RWPE2 (cell line): ENCODE measurements at places on chromosomes 7 and 10.

DNA sequence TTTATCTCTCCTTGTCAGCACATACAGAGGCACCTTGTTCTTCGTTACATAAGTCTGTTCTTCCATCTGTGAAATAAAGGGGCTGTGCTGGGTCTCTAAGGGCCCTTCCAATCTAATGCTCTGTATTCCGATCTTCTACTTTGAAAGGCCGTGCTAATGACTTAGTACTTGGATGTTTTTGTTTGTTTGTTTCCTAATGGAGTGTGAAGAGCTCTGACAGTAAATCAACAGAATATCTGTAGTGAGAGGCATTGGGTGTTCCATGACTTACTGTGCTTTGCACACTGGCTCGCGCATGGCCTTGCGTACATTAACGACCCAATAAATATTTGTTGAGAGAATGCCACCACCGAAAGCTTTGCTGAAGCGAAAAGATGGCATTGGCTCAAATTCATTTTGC, 162.1 kb downstream of the CHN2 start:
- no peak for DNase-seq

- DNase-seq = no peak
These were observed 284.8 kb downstream of the C7orf25 start for GRCh38 chr7:42627101-42627500.

GRCh38 chr7:30771174-30771879, at the start of gene MINDY4:
Gene MINDY4, plus strand, starts transcription at chr7:30771417. Its CDS starts 77 bp downstream, at chr7:30771494.
- no peak for DNase-seq

DNA sequence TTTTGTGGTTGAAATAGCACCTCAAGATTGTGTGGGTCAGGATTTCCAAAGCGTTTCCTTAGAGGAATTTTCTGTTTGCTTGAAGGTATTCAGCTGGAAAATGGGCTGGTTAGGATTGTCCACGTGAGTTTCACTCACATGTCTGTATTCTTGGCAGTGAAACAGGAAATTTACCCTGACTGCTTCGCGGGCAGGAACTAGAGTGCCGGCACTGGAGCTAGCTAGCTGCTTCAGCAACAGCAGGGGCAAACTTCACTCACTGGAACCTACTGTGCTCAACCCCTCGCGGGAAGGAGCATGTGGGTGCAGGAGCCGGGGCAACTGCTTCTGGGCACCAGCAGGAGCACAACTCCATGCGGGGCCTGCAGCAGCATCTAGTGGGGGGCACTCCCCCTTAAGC, 38.0 kb upstream of the RTKN2 start:
- no peak for DNase-seq

- DNase-seq = no peak
These were observed 8.8 kb downstream of the PSD start for GRCh38 chr10:102409604-102410428.

DNA sequence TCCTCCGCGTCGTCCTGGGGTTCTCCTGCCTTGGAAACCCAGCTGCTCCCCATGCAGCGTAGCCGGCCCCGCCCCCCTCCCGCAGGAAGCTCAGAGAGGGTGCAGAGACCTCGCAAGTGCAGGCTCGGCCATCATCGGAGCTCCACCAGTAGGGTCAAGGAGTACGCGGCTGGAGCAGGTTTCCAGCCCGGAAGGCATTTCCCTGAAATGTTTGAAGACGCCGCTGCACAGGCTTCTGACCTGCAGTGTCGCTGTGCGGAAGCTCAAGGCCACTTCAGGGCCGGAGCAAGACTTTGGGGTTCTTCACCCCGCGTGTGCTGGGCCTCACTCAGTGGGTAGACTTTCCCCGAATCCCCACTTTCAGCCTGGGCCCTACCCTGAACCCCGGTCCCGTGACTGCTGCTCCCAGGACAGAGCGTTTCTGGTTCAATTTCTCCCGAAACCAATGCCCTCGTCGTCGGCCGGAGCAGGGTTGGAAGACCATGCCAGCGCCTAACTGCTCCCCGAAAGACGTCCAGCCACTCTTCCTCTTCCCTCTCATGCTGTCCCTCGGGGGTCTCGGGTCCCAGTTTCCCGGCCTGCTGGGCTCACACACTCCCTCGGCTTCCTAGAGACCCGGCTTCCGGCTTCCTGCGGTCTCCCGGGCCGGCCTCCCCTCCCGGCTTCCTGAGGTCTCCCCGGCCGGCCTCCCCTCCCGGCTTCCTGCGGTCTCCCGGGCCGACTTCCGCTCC, 52.1 kb downstream of the INSIG1 start:
- DNase-seq = no peak

- DNase-seq = no peak
These were observed 200.5 kb upstream of the HPS1 start for GRCh38 chr10:98646998-98647917.

GRCh38 chr10:29482591-29483431, 152.0 kb downstream of the SVIL start:
- DNase-seq = no peak

DNA sequence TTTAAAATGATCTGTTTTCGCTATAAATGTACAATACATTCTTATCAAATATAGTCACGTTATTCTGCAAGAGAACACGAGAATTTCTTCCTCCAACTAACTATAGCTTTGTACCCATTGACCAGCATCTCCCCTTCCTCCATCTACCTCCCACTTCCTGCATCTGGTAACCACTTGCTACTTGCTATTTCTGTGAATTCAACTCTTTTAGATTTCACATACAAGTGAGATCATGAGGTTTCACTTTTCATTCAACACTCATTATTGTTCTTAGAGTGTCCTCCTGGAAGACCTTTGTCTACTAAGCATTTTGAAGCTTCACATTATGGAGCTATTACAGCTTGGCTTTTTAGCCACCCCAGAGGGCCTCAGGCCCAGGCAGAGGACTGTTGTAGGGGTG, 741.3 kb upstream of the FZD8 start:
- DNase-seq = no peak

GRCh38 chr10:76618641-76619040, 1019.0 kb downstream of the KCNMA1 start:
- DNase-seq = no peak

DNA sequence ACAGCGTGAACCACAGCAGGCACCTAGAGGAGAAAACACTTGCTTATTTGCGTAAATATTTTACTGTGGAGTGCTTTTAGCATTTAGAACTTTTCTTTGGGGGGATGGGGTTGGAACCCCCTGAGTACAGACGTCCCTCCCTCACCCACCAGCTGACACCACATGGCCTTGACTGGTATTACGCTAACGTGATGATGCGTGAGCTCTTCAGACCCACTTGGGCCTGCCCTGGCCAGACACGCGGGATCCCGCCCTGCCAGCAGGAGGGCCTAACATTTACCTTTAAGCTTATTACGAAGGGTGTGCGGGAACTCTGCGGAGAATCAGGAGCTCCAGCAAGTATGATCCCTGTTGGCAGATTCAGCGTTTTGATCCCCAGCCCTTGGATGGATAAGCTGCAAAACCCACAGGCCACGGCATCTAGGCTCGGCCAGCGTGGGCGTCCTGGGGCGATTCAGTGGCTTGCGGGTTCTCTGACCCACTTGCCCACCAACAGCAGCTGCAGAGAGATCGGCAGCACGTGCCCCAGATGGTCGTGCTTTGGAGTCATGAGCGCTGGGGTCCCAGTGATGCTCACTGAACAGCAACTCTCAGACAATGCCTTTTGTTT, 545.5 kb upstream of the FOXK1 start:
- no peak for DNase-seq

- no peak for DNase-seq
These were observed 125.1 kb downstream of the RAPGEF5 start for GRCh38 chr7:22231806-22232205.
